ENCODE measurements at places on chromosomes 2 and 18.

GRCh38 chr2:27071990-27072830 is 756 bp upstream of the OST4 start:
- DNase-seq: peak; percentile 12

GRCh38 chr2:181124497-181124896 is 144.1 kb downstream of the UBE2E3 start:
- DNase-seq: no peak

DNA sequence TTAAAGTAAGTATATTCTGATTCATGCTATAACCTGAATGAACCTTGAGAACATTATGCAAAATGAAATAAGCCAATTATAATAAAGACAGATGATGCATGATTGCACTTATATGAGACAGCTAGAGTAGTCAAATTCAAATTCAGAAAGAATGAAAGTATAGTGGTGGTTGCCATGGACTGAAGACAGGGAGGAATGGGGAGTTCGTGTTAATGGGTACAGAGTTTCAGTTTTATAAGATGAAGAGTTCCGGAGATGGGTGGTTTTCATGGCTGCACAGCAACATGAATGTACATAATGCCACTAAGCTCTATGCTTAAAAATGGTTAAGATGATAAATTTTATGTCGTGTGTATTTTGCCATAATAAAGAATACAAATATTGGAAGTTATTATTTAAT is 751.2 kb downstream of the TSN start:
- DNase-seq: no peak

DNA sequence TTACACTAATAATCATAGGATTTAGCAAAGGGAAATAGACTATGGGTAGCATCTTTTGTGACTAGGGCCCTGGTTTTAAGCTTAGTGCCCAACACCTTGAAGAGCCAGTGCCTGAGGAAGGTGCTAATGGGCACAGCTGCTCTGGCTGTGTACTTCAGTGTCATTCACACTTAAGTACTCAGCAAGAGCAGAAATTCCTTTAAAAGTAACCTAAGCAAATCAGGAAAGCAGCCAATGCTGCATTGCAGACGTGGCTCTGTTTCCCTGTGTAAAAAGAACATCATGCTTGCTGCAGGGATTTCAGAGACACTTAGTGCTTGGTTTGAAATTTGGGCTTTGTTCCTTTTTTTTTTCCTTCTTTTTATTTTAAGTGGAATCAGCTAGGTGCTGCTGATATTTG is 505.4 kb downstream of the SUCLG1 start:
- no peak for DNase-seq

DNA sequence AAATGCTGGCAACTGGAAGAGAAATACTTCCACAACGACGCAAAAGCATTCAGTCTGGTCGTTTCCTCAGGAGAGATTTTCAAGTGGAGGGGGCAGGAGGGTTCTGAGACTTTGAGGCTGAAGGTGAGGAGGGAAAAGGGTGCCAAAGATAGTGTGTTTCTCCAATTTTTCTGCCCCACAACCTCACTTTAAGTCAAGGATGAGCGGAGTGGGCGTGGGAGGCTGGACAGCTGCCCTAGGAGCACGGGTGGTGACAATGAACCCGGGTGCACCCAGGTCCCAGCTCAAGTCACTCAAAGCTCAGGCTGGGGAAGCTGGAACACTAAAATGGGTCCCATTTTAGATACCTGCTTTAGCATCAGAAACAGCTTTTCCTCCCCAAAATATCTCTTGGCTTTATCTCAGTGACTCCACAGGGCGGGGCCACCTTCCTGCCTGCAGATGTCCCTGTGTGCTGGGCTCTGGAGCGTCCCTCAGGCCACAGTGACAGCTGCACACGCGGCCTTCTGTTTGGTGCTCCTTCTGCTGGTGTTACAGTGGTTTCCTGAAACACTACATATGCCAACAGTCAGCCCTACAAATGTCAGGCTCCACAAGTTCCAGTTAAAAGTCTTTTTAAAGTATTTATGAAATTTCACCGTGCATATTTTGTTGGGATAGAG is 1.4 kb upstream of the MBP start:
- DNase-seq: no peak

DNA sequence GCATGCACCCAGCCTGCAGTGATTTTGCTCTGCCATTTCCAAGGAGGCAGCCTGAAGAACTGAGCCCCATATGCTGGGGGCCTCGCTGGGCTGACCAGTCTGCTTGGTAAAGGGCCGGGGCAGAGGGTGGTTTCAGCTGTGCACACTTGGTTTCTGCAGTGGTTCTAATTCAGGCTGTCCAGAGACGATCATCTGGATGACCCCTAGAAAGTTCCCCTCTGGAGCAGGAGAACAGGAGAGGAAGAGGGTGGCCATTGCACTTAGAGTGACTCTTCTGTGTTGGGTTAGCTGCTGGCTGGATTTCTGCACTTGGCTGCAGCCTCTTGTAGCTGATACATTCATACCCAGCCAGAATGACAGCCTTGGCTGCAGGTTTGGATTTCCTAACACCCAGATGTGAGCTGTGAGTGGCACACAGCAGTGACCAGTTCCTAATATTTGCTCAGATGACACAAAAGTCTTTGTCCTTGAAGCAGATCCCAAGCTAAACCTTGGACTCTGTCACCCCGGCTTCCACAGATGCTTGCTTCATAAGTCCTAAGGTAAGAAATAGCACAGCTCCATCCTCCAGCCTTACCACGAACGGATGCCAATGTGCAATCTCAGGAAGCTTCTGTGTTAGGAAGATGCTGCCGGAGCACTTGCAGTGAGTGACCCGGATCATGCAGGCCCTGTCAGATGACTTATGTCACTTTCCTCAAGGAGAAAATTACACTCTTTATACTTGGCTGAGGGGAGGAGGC is 105.6 kb downstream of the HNRNPLL start:
- DNase-seq: no peak

DNA sequence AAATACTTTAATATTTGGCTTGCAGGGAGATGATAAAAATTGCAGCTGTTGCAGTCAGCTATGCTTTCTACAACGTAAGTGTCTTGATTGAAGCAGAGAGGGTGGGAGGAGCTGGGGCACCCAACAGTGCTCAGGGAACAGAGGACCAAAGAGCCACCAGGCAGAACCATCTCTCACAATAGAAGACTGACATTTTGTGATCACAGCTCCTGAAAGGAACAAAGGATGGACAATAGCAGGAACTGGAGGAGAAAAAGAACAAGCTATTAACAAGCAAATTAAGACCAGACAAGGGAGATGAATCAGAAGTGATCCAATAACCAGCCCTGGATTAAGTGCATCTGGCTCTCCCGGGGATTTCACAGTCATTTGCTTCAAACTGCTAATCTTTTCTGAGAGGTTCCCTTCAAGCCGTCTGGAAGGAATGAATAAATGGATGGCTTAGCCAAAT is 65.7 kb upstream of the SMAD2 start:
- no peak for DNase-seq

DNA sequence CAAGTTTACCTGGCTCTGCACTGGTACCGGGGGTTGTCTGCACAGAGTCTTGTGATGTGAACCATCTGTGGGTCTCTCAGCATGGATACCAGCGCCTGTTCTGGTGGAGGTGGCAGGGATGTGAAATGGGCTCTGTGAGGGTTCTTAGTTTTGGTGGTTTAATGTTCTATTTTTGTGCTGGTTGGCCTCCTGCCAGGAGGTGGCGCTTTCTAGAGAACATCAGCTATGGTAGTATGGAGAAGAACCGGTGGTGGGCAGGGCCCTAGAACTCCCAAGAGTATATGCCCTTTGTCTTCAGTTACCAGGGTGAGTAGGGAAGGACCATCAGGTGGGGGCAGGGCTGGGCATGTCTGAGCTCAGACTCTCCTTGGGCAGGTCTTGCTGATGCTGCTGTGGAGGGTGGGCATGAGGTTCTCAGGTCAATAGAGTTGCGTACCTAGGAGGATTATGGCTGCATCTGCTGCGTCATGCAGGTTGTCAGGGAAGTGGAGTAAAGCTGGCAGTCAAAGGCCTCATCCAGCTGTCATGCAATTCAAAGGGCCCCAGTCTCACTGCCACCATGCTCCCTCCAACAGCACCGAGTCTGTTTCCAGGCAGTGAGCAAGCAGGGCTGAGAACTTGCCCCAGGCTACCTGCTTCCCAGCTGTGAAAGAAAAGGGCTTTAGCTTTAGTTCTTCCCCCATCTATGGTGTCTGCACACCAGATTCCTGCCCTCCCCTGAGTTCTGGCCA is 278.0 kb downstream of the METTL4 start:
- no peak for DNase-seq

DNA sequence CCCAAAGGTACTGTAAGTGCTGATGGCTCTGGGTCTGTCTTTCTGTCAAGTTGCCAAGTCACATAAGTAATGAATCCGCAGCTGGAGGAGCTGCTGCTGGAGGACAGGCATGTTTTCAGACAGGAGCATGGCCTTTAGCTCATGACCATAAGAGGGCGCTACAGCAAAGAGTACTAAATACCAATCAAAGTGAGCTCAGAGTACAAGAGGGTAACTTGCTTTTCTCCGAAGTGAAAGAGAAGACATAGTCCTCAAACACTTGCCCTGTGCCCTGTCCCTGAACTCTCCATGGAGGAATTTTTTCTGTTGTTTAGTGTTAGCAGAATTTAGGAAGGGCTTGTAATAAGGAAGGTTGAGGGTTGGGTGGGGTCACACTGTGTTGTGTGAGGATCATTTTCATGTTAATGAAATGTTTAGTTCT is 58.0 kb upstream of the EML6 start:
- peak; percentile 69 for DNase-seq

DNA sequence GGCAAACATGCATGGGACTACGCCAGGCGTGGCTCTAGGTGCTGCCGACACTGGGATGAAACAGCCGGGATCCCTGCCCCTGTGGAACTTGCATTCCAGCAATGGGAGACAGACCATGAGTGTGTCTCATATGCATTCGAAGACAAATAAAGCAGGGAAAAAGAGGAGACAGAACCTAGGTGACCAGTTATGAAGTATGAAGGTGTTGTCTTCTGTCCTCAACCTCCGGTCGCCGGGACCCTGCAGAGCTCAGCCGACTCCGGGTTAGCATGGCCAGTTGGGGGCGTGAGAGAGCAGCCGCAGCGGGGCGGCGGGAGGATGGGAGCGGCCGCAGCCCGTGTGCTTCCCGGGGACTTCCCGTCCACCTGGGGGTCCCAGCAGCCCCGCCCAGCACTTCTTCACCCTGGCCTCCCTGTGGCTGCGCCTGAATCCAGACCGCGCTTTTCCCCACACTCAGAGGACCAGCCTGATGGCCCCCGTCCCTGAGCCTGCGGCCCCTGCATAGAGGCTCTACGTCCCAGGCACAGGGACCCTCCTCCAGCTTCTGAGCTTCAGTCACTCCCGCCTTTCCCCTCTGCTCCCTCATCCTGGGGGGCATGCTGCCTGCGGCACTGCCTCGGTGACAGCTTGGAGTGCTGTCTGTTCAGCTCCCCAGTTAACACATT is 11.4 kb downstream of the ID2 start:
- peak; percentile 33 for DNase-seq

DNA sequence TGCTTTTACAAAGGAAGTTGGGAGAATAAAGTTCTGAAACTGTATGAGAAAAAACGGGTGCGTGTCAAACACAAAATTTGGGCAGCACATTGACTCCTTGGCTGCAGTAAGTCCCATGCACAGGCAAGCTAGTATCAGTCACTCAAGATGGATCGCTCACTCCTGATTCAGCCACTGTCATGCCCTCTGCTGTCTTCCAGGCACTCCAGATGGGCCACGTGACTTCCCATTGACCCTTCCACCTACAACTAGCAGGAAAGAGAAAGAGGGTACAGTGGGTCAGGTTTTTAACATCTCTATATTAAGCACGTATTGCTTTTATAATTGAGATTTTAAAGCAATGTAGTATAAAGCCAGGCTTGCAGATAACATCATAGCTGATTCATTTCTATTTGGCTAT is 8.6 kb downstream of the ARHGEF33 start:
- no peak for DNase-seq

DNA sequence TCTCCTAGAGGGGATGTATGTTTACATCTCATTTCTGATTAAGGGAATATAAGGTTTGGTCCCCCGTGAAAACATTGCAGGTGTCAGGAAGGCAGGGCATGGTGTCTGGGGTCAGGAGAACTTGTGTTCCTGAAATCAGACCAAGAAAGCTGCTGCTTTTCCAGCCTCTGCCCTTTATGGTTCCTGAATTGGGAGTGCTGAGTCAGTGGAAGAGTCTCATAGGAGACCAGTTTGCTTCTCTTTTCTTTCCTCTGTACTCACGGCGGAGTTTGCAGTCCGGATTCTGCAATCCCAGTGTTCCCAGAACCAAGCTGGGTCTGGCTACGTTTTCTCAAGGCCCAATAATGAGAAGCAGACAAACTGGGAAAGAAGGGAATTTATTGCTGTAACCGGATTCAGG is 5.1 kb upstream of the MARCO start:
- DNase-seq: no peak

GRCh38 chr18:40017021-40017420 is 1938.0 kb upstream of the PIK3C3 start:
- no peak for DNase-seq

- peak; percentile 71 for DNase-seq
These were observed 86.7 kb downstream of the C18orf54 start for GRCh38 chr18:54444319-54444914.

DNA sequence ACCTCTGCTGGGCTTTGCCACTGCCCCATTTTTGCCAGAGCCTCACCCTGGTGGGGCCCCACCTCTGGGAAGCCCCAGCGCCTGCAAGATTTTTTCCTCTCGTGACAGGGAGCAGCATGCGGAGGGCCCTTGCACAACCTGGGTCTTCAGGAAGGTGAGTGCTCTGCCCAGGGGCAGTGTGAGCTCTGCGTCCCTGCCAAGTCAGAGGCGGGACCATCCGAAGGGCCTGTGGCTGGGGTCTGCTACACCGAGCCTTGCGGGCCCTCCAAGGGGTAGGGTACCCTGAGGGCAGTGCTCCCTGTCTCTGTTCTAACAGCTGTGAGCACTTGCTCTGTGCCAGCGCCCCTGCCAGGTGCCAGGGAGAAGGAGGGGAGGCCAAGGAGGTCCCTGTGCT is 5.8 kb upstream of the ODC1 start:
- peak; percentile 86 for DNase-seq

DNA sequence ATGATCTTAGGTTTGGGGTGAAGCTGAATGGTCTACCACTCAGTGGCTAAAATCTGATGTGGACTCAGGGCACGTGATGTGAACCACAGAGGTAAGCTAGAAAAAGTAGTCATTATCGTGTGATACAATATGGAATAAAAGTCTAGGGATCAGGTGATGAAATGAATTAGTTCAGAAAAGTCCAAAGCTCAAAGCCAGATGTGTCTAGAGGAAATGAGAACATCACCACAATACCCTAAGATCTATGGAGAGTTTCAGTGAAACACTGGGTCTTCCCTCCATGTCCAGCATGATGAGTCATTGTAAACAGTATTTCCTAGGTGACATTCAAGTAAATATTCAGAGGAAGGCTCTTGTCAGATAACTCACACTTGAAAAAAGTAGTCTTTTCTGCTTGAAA is 1257.4 kb upstream of the ZEB2 start:
- peak; percentile 17 for DNase-seq

DNA sequence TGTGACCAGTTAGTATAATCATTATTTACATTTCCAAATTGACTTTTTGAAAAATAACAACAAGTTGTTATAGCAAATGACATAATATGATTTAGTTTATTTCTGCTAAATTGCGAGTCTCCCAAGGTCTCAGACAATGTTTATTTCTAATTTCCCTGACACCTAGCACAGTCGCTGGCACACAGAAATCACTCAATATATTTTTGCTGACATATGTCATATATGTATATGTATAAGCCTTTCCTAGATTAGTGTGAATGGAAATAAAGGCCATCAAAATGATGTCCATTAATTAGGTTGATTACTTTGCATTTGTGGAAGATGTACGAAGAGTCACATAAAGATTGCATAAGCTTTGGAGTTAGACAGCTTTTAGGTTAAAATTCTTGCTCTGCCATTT is 136.7 kb upstream of the CDH2 start:
- DNase-seq: no peak
